Right atrium auricular region (tissue), 2 donors: ENCODE measurements at places on chromosomes 5 and 9.

DNA sequence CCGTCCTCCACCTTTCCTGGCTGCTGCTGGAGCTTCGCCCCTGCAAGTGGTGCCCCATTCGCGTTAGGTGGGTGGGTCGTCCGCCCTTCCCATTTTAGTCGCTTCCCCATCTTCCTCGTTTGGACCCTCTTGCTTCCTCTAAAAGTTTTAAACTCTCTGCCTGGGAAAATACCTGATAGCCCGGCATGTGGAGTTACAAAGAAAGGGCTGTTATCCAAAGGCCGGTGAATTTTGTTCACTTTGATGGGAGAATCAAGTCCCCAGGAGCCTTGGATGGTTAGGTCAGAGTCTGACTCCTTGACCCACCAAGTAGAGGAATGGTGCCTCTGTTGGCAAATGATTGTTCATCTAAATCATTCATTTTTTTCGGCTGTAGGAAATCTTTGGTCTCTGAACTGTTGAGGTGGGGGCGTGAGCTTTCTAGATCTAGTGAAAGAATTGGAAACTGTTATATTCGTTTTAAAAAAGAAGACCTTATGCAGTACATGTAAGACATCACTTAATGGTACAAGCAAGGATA lies 29.5 kb upstream of the APC start:
- peak overlapping the region; percentile 96 for H3K27ac ChIP-seq
- DNase-seq, result no peak
- no peaks in the 10 kb centered on the region for H3K36me3 ChIP-seq
- H3K4me1 ChIP-seq, result no peaks in the 10 kb centered on the region
- peak overlapping the region; percentile 96 for H3K4me3 ChIP-seq

DNA sequence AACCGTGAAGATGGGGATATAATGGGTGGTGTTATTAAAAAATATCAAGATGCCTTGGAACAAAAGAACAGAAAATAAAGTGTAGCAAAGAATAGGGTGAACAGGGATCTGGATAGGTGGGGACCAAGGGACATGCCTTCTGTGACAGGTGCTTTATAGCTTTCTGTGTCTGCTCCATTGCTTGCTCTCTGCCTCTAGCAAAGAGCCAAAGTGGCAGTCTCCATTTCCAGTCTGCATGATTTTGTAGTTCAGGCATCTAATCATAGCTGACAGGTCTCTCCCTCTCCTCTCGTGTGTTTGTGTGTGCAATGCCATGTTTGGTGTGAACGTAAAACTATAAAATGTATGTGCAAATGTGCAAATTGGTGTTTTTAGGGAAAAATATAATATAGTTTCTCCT lies 35.0 kb downstream of the LRRTM2 start:
- no peak for DNase-seq
- peaks cover 40% of the 10 kb centered on the region for H3K4me1 ChIP-seq
- no peak overlapping the region for H3K4me3 ChIP-seq
- no peaks in the 10 kb centered on the region for H3K27me3 ChIP-seq
- no peak overlapping the region for H3K27ac ChIP-seq

DNA sequence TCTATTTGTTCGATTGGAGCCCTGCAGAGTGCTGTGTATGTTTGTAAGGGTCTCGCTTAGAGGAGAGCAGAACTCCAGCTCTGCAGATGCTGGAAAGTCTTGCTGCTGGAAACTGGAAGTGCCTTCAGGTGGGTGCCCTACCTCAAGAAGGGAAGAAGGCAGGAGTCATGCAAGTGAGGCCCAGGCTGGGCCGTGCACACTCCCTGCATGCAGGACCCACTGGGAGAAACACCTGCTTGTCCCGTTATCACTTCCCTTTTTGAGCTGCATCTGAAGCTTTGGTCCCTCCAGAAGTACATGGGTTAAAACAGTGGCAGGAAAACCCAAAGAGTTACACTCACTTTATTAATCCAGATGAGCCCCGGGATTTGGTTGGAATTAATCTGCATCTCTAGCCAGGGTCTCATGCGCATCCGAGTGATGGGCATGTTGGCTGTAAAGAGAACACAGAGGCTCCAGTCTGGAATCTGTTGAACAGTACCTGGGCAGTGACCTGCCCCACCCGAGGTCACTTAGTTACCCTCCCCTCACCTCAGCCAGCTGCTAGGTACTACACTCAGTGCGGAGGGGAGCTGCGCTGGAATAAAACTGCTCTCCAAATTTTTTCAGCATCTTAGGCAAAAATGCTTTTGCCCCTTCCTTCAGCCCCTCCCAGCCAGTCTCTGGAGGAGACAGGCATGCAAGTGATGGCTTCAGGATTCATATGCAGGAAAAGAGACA lies 1.4 kb downstream of the IRF1 start:
- H3K36me3 ChIP-seq, result peaks cover 36% of the 10 kb centered on the region
- no peaks in the 10 kb centered on the region for H3K27me3 ChIP-seq
- no peak overlapping the region for H3K27ac ChIP-seq
- H3K4me3 ChIP-seq, result peak overlapping the region; percentile 64
- H3K4me1 ChIP-seq, result peaks cover 73% of the 10 kb centered on the region
- peak; percentile 56 for DNase-seq

DNA sequence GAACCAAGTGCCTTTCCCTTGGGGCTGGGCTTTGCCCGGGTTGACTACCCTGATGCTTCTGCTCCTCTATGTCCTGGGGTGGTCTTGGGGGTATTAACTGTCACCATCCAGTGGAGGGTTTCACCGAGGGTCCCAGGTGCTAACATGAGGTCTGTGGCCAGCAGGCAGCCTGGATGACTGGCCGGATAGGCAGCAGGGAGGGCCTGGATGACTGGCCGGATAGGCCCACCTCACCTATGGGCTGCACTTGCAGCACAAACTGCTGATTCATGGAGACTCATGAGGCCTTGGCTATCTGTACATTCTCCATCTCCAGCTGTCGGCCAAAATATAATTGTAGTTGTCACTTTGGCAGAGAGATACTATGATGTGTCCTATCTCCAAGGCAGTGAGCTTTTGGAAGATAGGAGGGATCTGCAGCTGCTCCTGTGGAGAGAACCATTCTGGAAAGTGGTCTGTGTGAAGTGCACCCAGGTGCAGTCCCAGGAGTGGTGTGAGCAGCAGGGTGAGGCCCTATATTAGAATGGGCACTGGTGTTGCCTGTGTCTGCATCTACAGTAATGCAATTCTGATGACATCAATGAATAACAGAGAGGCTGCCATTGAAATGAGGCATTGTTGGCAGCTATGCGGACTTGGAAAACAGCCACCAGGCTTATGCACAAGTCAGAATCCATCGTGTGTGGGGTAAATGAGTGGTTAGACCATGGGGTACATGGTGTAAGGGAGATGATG lies 26.3 kb upstream of the CDKN2AIPNL start:
- no peaks in the 10 kb centered on the region for H3K27me3 ChIP-seq
- peak overlapping the region; percentile 84 for H3K27ac ChIP-seq
- DNase-seq, result no peak
- no peak overlapping the region for H3K4me3 ChIP-seq
- no peaks in the 10 kb centered on the region for H3K4me1 ChIP-seq

GRCh38 chr5:117302473-117302872 lies 727.9 kb upstream of the SEMA6A start:
- no peak overlapping the region for H3K27ac ChIP-seq
- H3K36me3 ChIP-seq, result no peaks in the 10 kb centered on the region
- H3K27me3 ChIP-seq, result no peaks in the 10 kb centered on the region
- no peak overlapping the region for H3K4me3 ChIP-seq
- H3K4me1 ChIP-seq, result no peaks in the 10 kb centered on the region
- DNase-seq, result no peak

DNA sequence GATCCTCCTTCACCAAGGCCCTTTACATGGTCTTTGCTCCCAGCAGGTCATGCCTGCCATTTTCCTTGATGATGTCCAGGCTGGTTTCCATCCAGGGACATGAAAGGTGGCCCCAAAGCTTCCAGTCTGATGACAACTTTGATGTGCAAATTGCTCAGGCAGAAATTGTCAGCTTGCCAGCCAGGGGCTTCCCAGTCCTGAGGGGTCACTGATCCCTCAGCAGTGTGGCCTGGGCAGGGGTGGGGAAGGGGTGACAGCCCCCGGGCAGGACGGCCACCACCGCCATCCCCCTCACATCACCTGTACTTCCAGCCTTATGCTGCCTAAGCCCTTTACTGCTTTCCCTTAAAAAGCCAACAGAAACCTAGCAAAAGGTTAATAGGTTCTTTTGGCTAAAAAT lies 96.3 kb downstream of the ANKRD33B start:
- H3K4me3 ChIP-seq, result no peak overlapping the region
- H3K4me1 ChIP-seq, result peaks cover 5% of the 10 kb centered on the region
- no peak overlapping the region for H3K27ac ChIP-seq
- no peak for DNase-seq

DNA sequence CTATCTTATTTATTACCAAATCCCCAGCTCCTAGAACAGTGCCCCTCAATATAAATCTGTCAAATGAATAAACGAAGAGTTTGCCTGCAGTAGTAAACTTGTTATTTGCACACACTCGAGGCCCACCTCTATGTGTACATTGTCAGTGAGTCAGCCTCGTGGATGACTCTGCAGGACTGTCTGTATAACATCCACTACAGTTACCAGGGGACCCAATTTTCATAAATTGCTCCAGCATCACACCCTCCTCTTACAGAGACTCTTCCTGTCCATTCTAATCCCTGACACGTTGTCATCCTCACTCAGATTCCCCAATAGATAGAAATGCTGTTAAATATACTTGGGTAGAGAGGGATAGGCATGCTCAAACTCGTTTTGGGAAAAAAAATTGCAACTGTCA lies 478.5 kb downstream of the RAB3C start:
- H3K4me3 ChIP-seq, result no peak overlapping the region
- no peak overlapping the region for H3K27ac ChIP-seq
- H3K4me1 ChIP-seq, result no peaks in the 10 kb centered on the region
- DNase-seq, result no peak

- H3K27me3 ChIP-seq, result no peaks in the 10 kb centered on the region
- peak; percentile 94 for DNase-seq
- no peaks in the 10 kb centered on the region for H3K4me1 ChIP-seq
- peak overlapping the region; percentile 40 for H3K27ac ChIP-seq
Measured at GRCh38 chr9:16335788-16336580, 534.5 kb downstream of the BNC2 start.

DNA sequence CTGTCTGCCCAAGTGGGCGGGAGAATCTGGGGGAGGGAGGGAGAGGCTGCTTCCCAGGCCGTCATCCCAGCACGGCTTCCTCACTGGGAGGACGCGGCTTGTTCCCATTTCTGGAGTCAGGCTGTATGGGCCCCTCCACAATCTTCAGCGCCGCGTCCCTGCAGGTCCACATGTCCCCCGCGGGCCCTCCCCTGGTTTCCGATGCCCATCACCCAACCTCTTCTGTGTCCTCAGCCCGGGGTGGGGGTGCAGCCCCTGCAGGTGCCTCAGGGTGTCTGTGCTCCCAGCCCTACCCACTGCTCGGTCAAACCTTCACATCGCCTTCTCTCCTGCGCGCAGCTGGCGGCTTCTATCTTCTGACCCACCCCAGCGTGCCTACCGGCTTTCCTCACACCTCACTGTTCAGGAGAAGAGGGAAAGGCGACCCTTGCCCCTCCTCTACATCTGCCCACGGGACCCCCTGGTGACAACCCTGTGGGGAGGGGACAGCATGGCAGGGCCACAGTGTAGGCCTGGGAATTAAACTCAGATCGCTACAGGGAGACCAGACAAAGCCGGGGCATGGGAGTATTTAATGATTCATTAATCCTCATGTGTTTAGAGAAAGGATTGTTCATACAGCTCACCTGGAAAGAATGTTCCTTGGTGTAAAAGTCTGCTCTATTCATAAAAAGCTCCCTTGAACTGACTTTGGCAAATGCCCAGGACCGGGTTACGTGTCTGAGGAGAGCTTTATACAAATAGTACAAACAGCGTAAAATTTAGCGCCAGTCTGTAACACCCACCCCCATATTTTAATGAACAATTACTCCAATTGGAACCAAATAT lies 145.1 kb downstream of the IRX1 start:
- no peak overlapping the region for H3K4me3 ChIP-seq
- H3K27ac ChIP-seq, result no peak overlapping the region
- no peak for DNase-seq
- no peaks in the 10 kb centered on the region for H3K4me1 ChIP-seq

GRCh38 chr5:375336-375920 lies 53.9 kb downstream of the AHRR start:
- no peak overlapping the region for H3K27ac ChIP-seq
- peaks cover 3% of the 10 kb centered on the region for H3K27me3 ChIP-seq
- no peaks in the 10 kb centered on the region for H3K36me3 ChIP-seq
- peak; percentile 36 for DNase-seq
- H3K4me1 ChIP-seq, result peaks cover 14% of the 10 kb centered on the region
- H3K4me3 ChIP-seq, result no peak overlapping the region

DNA sequence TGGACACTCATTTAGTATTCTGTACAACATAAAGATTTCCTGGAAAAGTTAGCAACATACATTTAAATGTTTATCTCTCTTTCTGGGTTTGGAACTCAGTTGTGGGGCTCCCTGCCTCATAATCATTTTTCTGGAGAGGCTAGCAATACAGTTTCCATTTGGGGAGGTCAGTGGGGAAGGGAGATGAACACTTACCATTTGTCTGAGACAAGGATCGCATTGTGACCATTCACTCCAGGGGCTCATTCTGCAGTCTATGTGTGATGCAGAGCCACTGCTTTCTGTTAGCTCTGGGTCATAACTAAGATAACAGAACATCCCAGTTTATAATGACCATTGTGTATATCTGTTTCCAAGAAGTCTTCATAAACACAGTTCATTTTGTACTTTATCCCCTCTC lies 22.4 kb downstream of the C9 start:
- no peaks in the 10 kb centered on the region for H3K27me3 ChIP-seq
- H3K4me3 ChIP-seq, result no peak overlapping the region
- H3K4me1 ChIP-seq, result no peaks in the 10 kb centered on the region
- no peak for DNase-seq
- no peak overlapping the region for H3K27ac ChIP-seq

- no peaks in the 10 kb centered on the region for H3K27me3 ChIP-seq
- no peak overlapping the region for H3K4me3 ChIP-seq
- no peak for DNase-seq
- H3K27ac ChIP-seq, result no peak overlapping the region
- peaks cover 4% of the 10 kb centered on the region for H3K36me3 ChIP-seq
- H3K4me1 ChIP-seq, result peaks cover 3% of the 10 kb centered on the region
Measured at GRCh38 chr5:88799938-88800535, 82.9 kb downstream of the MEF2C start.

DNA sequence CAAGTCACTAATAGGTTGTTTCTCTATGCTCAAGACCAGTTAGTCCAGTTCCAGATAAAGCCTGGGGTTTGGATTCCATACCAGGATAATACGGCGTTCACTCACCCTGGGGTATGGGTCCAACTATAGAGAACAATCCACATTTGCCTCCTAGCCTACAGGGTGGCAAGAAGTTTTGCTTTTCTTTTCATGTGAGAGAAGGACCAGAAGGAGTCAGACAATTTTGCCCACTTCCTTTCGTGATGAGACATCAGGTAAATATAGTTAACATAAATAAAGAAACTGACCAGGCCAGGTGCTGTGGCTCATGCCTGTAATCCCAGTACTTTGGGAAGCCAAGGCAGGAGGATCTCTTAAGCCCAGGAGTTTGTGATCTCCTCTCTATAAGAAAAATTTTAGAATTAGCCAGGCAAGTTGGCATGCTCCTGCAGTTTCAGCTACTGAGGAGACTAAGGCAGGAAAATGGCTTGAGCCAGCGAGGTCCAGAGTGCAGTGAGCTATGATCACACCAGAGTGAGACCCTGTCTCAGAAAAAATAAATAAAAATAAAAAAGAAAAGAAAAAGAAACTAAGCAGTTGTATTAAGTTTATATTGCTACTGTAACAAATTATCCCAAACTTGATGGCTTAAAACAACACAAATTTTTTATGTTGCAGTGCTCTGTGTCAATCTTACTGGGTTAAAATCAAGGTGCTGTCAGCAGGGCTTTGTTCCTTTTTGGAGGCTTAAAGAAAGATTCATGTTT lies 7.5 kb upstream of the REEP5 start:
- no peak overlapping the region for H3K27ac ChIP-seq
- H3K36me3 ChIP-seq, result no peaks in the 10 kb centered on the region
- no peaks in the 10 kb centered on the region for H3K27me3 ChIP-seq
- no peak for DNase-seq
- H3K4me1 ChIP-seq, result peaks cover 6% of the 10 kb centered on the region
